ENCODE measurements at places on chromosomes 12 and 14.
A peak's percentile ranks its signal among the peaks of the same experiment; 100 is the strongest.

- no peak for DNase-seq
Observed at GRCh38 chr14:104341532-104342434, 203.4 kb downstream of the KIF26A start.

- DNase-seq, result no peak
Observed at GRCh38 chr14:96143906-96144305, 60.7 kb upstream of the BDKRB2 start.

GRCh38 chr14:100825713-100826331 lies at the start of gene MEG3:
Gene MEG3 (plus strand): TSS chr14:100826118.
- DNase-seq, result no peak

- DNase-seq, result no peak
Observed at GRCh38 chr12:119989731-119990381, 820 bp downstream of the BICDL1 start.

- DNase-seq, result no peak
Observed at GRCh38 chr12:29889737-29890136, 106.0 kb upstream of the TMTC1 start.

GRCh38 chr12:11795913-11796459 lies 146.5 kb downstream of the ETV6 start:
- no peak for DNase-seq

GRCh38 chr12:66733839-66734238 lies 55.0 kb upstream of the GRIP1 start:
- no peak for DNase-seq

GRCh38 chr12:111181143-111181726 lies 187.7 kb downstream of the PHETA1 start:
- no peak for DNase-seq

GRCh38 chr12:75694534-75695268 lies 183.3 kb upstream of the KRR1 start:
- no peak for DNase-seq

- DNase-seq, result no peak
Observed at GRCh38 chr12:1355396-1355795, 239.0 kb downstream of the FBXL14 start.

- no peak for DNase-seq
Observed at GRCh38 chr12:97537501-97537900, 74.9 kb downstream of the RMST start.

DNA sequence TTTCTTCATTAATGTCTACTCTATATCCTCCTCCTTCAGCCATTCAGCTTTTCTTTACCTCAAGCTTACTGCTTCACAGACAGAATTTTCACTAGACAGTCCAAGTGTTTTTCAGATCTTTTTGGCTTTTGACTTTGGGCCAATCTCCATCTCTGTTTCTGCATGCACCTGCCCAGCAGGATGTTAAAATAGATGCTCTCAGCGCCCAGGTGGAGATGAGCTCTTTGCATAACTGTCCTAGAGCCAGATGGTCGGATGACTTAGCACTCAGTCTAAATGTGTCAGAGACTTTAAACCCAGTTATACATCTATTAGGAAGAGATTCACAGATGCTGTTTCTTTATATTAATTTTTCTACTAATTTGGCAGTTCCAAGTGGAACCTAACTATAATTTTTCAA lies 80.3 kb upstream of the SSTR1 start:
- DNase-seq, result no peak

- DNase-seq, result no peak
Observed at GRCh38 chr14:104892531-104893434, 27.7 kb downstream of the CEP170B start.

DNA sequence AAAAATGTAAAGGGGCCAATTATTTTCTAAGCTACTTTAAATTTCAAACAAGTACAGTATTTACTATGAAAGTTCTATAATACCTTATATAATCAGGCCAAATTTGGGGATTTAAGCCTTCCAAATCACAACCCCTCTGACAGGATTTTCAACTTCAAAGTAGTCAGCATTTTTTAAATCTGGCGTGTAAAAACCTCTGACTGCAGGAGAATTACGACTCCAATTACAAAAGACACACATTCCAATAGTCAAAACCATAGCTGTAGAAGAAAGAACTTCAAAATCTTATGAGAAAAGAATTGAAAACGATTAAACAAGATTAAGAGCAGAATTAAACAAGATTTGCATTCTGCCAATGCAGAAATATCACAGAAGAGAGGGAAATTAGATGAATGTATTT lies 12.7 kb downstream of the OSBPL8 start:
- no peak for DNase-seq

GRCh38 chr14:21185491-21185890 lies 29.6 kb upstream of the OR5AU1 start:
- DNase-seq, result no peak

DNA sequence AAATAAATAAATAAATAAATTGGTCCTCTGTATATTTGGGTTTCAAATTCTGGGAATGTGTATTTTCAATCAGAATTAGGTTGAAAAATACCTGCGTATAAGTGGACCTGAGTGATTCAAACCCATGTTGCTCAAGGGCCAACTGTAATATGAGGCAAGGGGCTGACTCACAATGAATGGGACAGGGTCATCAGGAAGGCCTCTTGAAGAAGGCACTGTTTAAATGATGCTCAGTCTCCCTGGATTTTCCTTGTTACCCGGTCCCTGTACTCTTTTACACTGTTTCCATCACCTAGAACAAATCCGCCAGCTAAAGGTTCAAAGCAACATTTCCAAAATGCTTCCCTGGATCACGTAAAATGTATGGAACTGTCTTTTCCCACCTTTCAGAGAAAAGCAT lies 3.8 kb downstream of the PSMB5 start:
- no peak for DNase-seq

DNA sequence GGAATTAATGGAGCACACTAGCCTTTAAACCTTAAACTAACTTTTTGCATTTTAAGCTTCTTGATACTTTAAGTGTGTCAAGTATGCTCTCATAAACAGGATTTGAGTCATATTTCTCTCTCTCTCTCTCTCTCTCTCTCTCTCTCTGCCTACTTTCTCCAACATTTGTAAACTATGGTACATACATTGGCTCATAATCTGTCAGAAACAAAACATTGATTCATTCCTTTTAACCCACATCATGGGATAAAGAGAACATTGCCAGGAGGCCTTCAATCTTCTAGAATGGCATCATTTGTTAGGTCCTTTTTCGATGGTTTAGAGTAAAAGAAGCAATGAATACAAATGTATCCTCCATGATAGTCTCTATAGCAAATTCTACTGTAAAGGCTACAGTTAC lies 81.6 kb upstream of the RERGL start:
- DNase-seq, result no peak

DNA sequence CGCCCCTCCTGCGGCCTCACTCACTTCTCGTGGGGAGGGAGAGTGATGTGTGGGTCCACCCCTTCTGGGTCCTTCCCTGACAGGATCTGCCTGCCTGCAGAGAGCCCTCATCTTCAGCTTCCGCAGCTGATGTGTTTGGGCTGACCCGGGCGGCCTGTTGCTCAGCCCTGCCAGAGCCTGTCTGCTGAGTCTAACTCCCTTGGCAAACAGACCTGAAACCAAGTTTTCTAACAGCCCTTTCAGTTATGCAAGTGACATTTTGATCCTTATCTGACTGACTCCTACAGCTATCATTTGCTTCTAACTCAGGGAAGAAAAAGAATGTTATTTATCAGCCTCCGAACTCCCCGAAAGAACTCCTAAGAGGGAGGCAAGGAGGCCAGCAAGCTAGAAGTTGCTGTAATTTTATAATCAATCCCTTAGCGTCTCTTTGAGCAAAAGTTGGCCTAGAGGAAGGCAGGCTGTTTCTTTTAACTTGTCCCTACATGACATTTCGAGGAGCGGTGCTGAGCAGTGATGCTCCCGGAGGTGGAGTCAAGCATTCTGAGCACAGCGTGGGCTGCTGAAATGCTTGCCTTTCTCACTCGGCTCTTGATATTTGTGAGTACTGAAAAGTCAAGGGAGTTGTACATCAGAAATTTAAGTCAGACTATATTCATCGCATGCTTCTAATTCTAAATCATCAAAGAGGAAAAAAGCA lies 31.5 kb upstream of the CACNA2D4 start:
- no peak for DNase-seq

DNA sequence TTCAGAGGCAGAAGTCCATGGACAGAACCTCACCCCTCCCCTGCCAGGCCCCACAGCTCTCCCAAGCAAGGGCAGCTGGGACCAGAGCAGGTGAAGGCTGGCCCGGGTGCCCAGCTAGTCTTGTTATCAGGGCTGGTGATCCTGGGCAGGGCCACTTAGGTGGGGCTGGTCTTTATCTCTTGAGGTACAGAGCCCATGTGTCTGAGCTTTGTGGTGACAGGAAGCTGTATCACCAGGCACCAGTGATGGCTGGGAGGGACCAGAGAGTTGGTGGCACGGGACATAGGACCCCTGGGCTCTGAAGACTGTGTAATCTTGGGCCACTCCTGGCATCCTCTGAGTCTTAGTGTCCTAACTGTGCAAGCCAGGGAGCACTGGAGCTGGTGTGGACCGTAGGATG lies 12.8 kb upstream of the HPD start:
- DNase-seq, result no peak

DNA sequence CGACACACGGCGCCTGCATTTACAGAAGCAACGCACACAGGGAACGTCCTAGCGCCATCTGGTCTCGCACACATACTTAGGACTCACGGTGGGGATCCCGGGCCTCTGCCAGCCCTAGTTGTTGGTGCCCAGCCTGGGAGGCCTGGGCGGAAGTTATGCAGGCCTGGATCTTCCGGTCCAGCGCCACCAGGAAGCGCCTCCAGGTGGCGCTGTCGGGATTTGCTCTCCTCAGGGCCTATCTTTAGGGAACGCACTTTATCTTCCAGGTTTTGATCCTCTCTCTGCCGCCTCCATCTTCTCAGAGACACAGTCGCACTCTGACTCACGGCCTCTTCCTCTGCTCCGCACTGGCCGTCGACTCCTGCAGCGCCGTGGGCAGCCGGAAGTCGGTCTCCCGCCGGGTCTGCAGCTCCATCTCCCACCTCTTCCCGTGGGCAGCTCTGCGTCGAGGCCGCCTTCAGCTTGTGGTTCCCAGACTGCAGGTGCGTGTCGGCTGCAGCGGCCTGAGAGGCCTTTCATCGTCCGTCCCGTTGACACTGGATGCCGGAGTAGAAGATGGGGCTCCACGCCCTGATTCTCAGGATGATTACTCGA lies 760.4 kb downstream of the TMEM121 start:
- no peak for DNase-seq

- no peak for DNase-seq
Observed at GRCh38 chr12:120079411-120080400, 36.8 kb downstream of the RAB35 start.

- DNase-seq, result no peak
Observed at GRCh38 chr14:83309211-83309610, 1775.6 kb upstream of the SEL1L start.

DNA sequence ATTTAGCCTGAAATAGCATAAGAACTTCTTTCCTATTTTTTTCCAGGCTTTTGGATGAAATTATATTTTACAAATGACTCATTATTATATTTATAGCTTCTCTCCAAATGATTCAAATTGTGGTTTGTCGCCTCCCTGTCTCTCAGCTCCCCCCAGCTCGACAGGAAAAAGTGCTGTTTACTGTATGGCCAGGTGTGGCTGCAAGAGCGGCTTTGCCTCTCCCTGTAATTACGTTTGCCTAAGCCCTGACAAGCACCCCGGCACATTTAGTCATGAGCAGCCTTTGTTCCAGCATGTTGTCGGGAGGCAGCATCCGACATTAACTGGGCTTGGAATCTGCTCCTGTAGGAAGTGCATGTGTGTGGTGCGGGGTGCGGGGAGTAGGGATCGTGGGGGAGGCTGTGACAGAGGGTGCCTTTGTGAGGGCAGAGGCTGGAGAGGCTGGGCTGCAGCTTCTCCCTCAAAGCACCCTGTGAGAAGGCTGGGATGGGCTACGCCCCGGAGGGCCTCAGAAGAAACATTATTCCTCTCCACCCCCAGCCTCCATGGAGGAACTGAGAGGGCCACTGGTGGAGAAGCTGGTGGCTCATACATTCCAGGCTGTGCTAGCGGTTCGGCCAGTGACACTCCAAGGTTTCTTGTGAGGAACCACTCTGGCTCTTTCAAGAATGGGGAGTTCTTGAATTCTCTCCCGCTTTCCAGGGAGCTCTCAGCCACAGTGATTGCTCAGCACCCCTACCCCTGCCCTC lies 42.1 kb upstream of the CTDSP2 start:
- peak; percentile 84 for DNase-seq

DNA sequence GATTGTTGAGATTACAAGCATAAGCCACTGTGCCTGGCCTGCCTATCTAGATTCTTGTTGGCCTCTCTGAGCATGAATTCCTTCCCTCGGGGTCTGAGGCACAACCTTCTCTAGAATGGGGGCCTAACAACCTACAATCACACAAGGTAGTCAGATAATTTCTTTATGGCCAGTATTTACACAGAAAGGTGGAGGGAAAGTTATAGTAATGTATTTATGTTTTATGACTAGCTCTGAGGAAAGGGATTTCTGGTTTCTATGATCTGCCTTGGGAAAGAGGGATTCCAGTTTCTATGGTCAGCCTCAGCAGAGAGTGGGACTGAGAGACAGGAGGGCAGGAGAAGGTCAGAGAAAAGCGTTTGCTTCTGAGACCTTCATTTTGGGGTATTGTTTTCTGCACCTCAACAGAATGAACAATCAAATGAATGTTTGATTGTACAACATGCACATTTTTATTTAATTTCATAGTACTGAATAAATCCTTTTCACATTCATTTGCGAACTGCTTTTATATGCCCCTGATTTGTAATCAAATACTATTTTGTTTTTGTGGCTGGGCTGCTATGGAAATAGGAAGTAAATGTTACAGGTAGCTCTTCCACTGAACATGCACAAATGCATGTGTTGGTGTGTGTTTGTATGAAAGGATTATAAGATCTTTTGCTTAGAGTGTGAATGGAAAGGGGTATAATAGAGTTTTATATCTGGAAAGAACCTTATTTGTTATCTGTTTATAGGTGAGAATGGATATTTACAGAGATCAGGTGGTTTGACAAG lies 499.7 kb upstream of the RGS6 start:
- DNase-seq, result no peak

- no peak for DNase-seq
Observed at GRCh38 chr14:76771437-76771980, 10.2 kb downstream of the VASH1 start.

DNA sequence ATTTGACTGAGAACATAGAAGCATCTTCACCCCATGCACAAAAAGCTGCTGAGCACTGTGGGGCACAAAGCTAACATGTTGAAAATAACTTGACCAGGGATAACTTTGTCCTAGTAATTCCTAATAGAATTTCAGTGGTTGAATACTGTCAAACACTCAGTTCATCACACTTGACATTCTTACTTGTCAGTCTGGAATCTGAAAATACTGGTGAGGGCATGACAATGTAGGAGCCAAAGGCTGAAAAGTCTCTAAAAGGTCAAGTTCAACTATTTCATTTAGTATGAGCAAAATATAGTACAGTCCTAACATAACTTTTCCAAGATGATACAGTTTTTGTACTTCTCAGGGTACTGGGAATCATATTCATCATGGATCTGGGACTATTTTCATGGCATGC lies 504.4 kb upstream of the LMO3 start:
- DNase-seq, result no peak

DNA sequence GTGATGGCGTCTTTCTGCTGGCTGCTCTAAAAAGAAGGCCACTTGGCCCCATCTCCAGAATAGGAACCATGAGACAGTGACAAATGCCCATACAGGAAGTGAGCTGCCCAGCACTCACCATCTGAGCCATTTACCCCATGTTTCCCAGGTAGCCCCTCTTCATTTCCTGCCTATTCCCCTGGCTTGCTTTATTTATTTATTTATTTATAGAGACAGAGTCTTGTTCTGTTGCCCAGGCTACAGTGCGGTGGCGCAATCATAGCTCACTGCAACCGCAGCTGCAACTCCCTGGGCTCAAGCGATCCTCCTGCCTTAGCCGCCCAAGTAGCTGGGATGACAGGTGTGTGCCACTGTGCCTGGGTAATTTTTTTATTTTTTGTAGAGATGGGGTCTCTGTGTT lies 71.2 kb downstream of the RIN3 start:
- DNase-seq, result no peak

- no peak for DNase-seq
Observed at GRCh38 chr12:112486361-112486760, 67.6 kb downstream of the PTPN11 start.
